ENCODE measurements at places on chromosomes 12 and 14.
A peak's percentile ranks its signal among the peaks of the same experiment; 100 is the strongest.

DNA sequence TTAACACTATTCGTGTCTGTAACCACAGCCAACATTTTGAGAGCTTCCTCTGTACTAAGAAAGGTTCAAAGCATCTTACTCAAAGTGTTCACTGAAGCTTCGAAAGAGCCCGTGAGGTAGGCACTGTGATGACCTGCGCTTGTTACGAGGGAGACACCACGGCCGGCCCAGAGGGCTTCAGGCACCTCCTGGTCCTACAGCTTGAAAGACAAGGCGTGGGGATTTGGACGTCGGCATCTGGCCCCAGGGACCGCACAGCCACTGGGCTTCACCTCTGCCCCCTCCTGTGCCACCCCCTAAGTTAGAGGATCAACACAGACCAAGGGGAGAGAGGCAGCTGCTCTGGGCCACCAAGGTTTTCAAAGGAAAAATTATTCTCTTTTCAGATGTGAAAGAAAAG is 75.6 kb downstream of the RIMBP2 start:
- DNase-seq, result no peak

DNA sequence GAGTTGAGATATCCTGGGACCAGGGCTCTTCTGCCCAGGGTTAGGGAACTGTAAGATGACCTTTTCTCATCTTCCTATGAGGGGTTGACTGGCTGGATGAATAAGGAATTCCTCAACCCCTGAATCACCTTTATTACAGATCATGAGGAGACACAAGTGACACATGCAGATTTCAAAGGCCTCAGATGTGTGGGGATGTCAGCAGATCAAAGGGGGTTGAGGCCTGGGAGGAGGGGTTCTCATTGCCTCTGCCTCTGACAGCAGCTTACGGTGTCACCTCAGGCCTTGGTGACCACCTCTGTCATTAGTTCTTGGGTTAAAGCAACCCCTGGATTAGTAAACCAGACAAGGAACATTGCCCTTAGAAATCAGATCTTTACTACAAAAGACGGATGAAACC is 2.1 kb upstream of the KRT72 start:
- DNase-seq, result no peak

GRCh38 chr14:90429754-90430153 is 32.9 kb downstream of the CALM1 start:
- DNase-seq, result no peak

- DNase-seq, result no peak
These were observed 88.4 kb downstream of the PRKCH start for GRCh38 chr14:61409782-61410181.

DNA sequence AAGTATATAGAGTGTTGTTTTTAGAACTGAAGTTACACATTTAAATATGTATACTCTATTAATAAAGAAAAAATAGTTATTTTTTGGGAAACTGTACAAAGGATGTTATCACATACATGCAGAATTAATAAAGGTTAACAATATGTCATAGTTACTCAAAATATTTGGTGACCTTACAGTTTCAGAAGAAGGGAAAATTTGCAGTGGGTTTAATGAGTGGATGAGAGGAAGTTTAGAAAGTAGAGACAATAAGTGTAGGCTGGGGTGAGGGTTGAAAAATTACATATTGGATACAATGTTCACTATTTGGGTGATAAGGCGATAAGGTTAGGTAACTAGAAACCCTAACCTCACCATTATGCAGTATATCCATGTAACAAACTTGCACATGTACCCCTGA is 13.5 kb downstream of the WNK1 start:
- no peak for DNase-seq

GRCh38 chr12:82660541-82661325 is 26.0 kb upstream of the TMTC2 start:
- DNase-seq, result peak; percentile 54

- DNase-seq, result no peak
These were observed 5.1 kb downstream of the EVL start for GRCh38 chr14:100070310-100070709.

DNA sequence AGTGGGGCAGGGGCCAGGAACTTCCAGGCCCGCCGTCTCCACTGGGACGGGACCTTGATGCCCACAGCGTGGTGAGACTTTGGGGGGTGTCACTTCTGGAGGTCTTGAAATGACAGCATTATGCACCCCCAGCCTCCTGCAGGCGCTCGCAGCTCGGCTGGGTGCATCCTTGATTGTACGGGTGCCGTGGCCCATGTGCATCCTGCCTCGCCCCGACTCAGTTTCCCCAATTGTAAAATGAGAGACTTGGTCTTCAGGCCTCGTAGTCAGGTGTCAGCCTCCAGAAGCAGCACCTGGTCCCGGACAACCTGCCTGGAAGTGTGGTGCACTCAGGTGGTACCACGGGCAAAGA is 8.9 kb upstream of the PUS1 start:
- no peak for DNase-seq

GRCh38 chr14:103606963-103607668 is 21.9 kb upstream of the KLC1 start:
- no peak for DNase-seq

GRCh38 chr14:54784060-54784459 is 118.6 kb downstream of the GCH1 start:
- DNase-seq, result no peak
